Suprapubic skin (tissue), 4 donors: ENCODE measurements at places on chromosomes 12 and 14.

- no peak for DNase-seq
Observed at GRCh38 chr14:95130549-95130948, 26.8 kb downstream of the DICER1 start.

- no peak for DNase-seq
Observed at GRCh38 chr12:58090685-58091084, 149.3 kb downstream of the ATP23 start.

- DNase-seq: no peak
Observed at GRCh38 chr14:88422919-88423650, 37.6 kb downstream of the SPATA7 start.

GRCh38 chr12:122668268-122668667, 34.9 kb downstream of the HCAR2 start:
- no peak for DNase-seq

DNA sequence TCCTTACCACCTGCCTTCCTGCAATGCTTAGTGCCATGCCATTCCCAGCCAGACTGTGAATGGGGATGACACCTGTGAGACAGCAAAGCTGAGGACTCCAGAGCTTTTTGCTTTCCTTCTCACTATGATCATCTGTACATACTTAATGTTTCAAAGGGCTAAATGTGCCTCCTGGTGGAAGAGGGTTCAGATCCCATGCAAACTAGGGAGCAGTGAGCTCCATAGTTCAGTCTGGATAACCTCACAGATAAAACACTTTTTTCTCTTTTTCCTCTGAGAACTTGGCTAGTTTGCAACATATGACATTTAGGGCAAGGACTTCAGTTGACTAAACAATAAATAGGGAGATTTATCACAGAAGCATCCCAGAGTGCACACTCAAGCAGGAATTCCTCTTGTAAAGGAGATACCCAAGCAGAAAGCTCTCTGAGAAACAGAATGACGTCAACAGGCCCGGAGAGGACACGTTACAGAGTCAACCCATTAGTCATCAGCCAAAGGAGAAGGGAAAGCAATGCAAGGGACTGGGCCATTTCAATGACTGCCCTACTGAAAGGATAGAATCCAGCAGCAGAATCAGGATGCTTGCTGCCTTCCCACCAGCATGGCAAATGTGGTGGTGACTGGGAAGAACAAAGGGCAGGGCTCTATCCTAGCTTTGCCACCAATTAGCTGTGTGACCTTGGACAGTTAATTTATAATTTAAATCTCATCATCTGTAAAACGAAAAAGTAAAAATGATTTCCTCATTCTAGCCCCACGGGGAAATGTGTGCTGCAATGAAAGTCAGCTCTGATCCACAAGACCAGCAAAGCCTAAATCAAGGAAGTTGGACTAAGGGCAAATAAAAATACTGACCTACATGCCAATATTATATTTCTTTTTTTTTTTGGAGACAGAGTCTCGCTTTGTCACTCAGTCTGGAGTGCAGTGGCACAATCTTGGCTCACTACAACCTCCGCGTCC, 80.8 kb upstream of the ACTN1 start:
- no peak for DNase-seq
